ENCODE measurements at places on chromosomes 3 and 15.
A peak's percentile ranks its signal among the peaks of the same experiment; 100 is the strongest.

- DNase-seq: peak; percentile 24
Observed at GRCh38 chr3:107206141-107206540, 171.1 kb upstream of the CCDC54 start.

DNA sequence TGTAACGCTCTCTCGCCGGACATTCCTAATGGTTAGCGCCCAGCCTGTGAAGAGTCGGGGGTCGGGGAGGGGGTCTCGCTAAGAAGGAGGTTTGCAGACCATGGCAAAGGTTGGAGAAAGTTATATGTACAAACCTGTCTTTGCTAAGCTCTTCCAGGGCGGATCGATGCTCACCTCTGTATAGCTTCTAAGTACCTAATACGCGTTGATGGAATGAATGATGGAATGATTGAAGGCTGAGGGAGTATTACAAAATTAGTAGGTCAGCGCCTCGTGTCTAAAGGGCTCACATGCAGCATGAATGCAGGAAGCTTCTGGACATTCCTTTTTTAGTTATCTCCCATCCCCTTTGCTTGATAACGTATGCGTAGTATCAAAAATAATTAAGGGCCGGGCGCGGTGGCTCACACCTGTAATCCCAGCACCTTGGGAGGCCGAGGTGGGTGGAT lies 305 bp upstream of the KPNA1 start:
- no peak for DNase-seq

DNA sequence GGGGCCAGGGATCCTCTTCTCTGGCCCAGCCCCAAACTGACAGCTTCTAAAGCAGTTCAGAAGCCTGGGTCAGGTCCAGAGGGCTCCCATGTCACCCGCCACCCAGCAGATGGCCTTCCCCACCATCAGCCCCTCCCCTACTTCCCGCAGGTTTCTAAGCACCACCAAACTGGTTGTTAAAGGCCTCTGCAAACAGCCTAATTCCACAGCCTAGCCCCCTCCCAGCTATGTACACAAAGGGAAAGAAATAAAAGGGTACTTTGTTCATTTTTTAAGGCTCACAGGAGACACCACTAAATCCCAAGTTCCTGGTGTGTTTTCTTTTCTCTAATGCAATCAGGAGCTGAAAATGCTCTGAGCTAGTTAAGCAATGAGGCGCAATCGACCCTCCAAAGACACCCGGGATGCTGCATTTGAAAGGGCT lies 30.6 kb downstream of the PLCH1 start:
- no peak for DNase-seq

DNA sequence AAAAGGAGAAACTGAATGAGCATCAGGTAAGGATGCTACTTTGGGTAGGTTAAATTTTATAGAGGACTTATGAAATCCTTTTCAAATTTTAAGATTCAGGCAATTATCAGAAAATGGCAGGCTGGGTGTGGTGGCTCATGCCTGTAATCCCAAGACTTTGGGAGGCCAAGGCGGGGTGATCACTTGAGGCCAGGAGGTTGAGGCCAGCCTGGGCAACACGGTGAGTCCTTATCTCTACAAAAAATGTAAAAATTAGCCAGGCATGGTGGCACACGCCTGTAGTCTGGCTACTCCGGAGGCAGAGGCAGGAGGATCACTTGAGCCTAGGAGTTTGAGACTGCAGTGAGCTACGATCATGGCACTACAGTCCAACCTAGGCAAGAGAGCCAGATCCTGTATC lies 23.1 kb downstream of the DCUN1D1 start:
- DNase-seq: no peak

- no peak for DNase-seq
Observed at GRCh38 chr15:65785151-65785550, 6.9 kb downstream of the DENND4A start.

GRCh38 chr3:180804916-180805315 lies 107.6 kb upstream of the FXR1 start:
- DNase-seq: no peak

GRCh38 chr3:13085081-13085845 lies 12.0 kb upstream of the IQSEC1 start:
- no peak for DNase-seq

DNA sequence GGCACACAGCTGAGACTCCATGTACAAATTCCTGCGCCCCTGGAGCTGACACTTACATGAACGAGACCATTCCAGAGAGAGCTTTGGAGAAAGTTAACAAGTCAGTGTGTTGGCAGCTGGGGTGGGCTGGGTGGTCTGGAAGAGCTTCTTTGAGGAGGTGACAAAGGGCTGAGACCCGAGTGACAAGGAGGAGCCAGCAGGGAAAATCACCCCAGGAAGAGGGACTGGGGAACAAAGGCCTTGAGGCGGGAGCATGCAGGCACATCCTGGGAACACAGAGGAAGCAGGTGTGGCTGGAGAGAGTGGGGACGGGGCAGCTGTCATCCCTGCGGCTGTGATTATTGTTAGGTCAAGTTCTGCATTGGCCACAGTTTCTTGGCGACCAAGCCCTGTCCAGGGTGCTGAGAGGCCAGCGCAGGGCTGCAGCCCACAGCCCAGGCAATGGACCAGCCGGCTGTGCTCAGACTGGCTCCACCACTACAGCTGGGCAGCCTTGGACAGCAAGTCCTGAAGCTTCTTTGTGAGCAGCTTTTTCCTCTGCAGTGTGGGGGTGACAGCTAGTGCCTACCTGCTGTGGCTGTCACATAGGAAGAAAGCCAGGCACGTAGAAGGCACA lies 34.2 kb upstream of the PRR23E start:
- DNase-seq: no peak

- no peak for DNase-seq
Observed at GRCh38 chr3:10272977-10273376, 19.8 kb downstream of the GHRL start.

- no peak for DNase-seq
Observed at GRCh38 chr3:112233083-112233482, 60.9 kb downstream of the SLC9C1 start.

DNA sequence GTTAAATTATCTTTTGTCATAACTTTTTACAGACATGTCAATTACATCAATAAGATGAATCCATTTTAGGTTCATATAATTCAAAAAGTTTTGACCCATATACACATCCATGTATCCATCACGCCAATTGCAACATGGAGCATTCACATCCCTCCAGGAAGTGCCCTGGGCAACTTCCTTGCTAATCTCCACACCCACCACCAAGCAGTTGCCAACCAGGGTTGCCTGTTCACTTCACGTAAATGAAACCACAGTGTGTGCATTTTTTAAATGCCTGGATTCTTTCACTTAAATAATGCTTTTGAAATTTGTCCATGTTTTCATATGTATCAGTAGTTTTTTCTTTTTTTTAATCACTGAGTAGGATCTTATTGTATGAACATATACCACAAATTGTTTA lies 40.7 kb upstream of the LYZL4 start:
- DNase-seq: no peak

GRCh38 chr3:162729686-162730085 lies 1233.1 kb downstream of the OTOL1 start:
- no peak for DNase-seq

DNA sequence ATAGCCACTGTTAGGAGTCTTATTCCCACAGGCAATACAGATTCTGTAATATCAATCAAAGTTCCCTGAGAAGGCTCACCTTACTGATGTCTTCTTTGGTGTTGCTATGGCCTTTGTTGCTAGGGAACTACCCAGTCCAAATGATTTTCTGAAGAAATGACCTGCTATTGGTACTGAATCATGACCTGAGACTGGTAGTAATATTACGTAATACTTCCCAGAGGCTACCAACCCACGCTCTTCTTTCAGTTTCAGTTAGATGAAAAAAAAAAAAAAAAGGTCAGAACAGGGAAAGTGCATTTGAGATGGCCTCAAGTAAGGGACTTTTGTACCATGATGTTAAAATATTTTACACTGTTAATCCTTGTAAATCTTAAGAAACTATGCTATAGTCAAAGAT lies 1092.5 kb upstream of the EPHA6 start:
- peak; percentile 53 for DNase-seq

DNA sequence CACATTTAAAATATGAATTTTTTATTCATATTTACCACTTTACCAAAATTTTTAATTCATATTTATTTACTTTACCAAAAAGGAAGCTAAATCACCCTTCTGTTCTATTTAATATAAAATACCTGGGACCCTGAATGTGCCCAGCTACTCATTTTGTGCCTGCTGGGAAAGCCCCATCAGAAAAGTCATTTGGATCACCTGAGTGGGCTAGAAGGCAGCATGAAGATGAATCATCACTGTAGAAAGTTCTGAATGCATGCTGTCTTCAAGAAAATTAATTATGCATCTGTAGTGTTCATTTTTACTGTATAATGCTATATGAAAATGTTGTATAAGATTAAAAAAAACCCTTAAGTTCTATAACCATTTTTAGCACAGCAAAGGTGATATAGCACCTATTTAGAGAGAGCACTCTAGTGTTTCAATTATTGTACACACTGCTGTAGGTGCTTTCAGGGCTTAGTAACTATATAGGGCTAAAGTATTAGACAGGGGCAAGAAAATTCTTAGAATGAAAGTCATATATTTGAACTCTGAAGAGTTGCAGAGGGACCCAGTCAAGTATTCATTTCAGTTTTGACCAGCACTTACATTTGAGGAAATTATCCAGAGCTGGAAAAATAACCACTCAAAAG lies 175.1 kb downstream of the NFKBIZ start:
- no peak for DNase-seq

DNA sequence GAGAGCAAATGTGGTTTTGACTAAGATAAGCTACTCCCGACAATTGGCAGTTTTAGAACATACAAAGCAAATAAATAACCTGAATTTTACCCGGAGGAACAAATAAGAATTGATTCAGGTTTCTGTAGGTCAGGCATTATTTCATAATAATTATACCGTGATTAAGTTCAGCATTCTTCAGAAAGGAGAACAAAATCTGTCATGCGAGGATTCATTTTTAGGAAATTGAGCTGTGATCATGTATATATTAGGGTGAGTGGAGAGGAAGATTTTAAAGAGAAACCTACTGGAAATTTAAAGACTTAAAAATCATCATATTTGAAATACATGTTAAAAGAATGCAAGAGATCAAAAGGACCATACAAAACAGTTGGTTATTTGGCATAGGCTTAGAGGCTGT lies 20.5 kb downstream of the ZNF609 start:
- DNase-seq: no peak

- DNase-seq: no peak
Observed at GRCh38 chr3:190492129-190492528, 21.8 kb upstream of the IL1RAP start.

DNA sequence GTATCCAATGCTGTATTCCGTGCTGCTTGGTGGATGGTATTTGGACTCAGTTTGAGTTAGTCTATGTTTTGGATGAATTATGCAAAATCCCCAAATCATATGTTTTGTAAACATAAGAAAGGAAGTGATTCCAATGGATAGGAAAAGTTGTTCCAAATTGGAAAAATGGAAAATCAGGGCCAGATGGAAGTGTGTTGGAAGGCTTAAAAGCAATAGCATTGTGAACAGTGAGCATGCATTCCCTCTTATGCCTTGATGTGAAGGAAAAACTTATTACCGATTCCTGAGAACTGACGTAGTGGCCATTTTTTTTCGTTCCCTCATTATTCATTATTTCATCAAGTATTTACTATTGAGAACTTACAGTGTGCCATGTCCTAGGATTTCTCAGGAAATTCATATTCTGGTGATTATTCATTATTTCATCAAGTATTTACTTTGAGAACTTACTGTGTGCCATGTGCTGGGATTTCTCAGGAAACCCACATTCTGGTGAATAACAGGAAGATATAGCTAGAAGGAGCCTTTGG lies 144.1 kb upstream of the TPRG1 start:
- DNase-seq: no peak

DNA sequence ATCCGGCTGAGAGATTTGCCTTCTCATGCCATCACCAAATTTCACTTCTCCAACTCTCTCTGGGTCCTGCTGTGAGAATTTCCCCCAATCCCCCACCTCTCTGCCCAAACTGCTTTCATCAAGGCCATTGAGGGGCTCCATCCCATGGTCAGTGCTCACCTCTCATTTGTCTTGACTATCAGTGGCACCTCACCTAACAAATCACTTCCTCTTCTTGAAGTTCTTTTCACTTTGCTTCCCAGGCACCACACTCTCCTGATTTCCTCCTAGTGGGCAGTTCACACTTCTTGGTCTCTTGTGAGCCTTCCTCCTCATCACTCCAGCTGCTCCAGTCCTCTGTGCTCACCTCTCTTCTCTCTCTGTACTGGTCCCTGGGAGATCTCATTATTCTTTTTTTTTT lies 169.6 kb downstream of the OPA1 start:
- DNase-seq: no peak

- no peak for DNase-seq
Observed at GRCh38 chr3:149585401-149585726, 72.5 kb downstream of the WWTR1 start.

DNA sequence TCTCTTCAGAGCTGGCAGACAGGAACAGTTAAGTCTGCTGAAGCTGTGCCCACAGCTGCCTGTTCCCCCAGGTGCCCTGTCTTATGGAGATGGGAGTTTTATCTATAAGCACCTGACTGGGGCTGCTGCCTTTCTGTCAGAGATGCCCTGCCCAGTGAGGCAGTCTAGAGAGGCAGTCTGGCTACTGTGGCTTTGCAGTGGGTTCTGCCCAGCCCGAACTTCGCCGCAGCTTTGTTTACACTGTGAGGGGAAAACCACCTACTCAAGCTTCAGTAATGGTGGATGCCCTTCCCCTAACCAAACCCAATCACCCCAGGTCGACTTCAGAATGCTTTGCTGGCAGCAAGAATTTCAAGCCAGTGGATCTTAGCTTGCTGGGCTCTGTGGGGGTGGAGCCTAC lies 91.2 kb downstream of the SLC25A26 start:
- peak; percentile 62 for DNase-seq

DNA sequence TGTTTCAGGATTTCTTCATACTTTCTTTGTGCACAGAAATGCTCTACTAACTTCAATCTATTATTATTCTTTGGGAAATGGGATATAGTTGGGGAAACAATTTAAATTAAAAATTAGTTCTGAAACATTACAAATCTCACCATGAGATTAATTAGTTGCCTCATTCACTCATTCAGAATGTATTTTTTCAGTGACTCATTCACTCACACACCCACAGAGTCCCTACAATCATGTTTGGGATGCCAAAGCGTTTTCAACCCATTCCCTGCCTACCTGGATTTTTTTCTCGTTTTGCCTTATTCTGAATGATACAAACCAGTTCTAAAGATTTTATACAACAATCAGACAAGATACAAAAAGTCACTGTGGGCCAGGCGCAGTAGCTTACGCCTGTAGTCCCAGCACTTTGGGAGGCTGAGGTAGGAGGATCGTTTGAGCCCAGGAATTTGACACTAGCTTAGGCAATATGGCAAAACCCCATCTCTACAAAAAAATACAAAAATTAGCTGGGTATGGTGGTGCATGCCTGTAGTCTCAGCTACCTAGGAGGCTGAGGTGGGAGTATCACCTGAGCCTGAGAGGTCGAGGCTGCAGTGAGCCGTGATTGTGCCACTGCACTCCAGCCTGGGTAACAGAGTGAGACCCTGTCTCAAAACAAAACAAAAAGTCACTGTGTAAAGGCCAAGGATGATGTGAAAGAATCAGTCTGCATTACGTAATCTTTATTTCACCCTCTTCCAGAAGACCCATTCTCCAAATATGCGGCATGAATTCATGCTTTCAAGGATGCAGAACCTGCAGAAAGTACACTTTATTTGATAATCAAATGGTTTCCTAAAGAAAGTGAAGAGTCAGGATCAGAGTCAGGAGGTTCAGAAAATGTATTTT lies 34.8 kb upstream of the ARHGEF3 start:
- no peak for DNase-seq

All from CD4-positive, alpha-beta T cell treated with Interleukin-10 for 1 hour (primary cell).